ENCODE measurements at places on chromosomes 1 and 21.

DNA sequence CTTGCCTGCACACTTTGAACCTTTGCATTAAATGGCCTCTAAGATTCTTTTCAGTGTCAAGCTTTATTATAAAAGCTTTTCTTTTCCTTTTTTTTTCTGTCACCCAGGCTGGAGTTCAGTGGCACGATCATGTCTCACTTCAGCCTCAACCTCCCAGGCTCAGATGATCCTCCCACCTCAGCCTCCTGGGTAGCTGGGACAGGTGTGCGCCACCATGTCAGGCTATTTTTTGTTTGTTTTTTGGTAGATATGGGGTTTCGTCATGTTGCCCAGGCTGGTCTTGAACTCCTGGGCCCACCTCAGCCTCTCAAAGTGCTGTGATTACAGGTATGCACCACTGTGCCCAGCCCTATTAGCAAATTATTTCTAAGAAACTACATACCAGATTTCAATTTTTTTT lies 52.9 kb downstream of the GADD45A start:
- no peak for DNase-seq

DNA sequence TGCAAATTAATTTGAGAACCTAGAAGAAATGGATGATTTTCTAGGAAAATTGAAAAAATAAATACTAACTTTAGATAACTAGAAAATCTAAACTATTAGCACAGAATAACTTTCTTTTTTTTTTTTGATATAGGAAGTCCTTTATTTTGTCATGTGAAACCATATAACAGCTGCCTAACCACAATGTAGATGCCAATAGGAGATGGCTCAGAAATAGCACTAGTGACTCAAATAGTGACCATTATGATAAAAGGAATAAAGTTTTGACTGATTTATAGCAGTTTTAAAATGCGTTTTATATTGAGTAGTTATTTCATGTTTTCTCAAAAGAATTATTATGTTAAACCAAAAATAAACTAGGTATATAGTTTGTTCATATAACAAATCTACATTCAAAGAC lies 158.0 kb upstream of the CACYBP start:
- no peak for DNase-seq

DNA sequence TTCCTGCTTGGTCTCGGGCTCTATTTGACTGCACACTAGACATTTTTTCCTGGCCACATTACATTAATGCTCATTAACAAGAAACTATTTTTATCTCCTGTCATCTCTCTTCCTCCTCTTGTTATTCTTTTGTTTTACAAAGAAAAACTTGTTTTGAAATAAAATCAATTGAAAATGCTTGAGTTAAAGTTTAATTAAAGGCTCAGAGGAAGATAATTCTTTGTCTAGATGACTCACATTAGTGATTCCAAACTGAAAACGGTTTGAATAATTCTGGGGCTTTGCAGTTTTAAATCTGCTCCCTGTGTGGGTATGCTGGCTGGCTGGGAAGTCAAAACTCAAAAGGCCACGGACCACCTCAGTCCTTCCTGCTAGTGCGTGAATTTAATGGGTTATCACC lies 29.6 kb downstream of the RGS5 start:
- DNase-seq, result no peak

DNA sequence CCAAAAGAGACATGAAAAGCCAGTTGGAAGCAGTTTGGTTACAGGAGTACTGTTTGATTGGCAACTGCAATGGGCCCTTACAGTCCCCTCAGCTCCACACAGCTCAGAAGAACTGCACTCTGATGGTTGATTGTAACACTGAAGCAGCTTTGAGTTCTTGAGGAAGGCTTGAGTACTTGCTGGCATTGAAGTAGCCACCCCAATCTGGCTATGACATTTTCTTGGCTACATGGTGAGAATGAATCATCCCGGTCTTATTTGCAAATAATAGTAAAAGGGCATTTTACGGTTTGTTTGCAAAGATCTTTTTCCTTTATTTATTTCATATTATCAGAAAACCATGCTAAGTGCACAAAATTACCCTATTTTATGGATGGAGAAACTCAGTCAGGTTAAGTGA lies 159.7 kb upstream of the BEND5 start:
- no peak for DNase-seq

DNA sequence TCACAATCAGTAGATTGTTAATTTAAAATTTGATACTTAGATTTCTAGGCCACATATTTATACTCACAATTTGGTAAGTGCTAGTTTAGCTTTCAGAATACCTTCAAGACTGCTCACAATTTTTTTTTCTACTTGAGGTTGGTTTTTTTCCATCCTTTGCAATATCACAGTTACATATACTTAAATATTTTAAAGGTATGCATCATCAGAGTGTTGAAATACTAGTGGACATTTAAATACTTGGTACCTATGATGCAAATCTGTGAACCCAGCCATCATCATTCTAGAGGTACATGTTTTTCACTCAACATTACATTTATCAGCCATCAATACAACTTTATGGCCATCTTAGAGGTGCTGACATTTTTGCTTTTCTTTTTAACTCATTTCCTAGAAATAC lies 6.2 kb upstream of the LRRC40 start:
- no peak for DNase-seq

DNA sequence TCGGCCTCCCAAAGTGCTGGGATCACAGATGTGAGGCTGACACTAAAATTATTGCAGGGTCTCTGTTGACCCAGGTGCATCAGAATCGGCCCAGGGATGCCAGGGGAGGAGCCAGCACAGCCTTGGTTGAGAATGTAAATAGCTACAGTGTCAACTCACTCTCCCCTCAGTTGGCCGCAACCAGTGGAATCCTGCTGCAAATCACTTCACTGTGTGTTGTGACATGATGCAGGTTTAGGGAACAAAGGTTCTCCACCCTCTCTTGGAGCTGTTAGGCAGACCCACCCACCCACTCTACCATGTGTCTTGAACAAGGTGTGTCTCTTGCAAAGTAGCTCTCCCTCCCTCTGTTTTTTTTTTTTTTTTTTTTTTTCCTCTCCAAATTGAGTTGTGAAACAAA lies 60.5 kb upstream of the SOD1 start:
- DNase-seq, result no peak

- DNase-seq, result no peak
These were observed 85.2 kb upstream of the SIPA1L2 start for GRCh38 chr1:232715154-232715553.

- no peak for DNase-seq
These were observed 31.4 kb upstream of the PKP1 start for GRCh38 chr1:201251851-201252430.

DNA sequence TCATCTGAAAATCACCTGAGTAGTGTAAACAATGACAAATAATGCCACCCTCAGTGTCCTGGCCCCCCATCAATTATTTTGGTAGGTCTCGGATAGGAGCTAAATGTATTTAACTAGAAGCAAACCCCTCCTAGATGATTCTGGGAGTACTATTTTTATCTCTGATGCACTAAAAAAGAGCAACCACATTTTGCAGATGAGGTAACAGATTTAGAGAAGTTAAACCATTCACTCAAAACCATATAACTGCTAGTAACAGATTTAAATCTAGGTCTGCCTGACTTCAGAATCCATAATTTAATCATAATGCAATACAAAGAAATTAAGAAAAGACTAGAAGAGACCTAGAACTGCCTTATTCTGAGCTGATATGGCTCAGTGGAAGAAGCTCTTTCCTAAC lies 17.3 kb upstream of the PTCH2 start:
- no peak for DNase-seq
